G401 (cell line): ENCODE measurements at places on chromosomes 5 and 9.
A peak's percentile ranks its signal among the peaks of the same experiment; 100 is the strongest.

GRCh38 chr9:81560851-81561732 is 128.3 kb downstream of the TLE1 start:
- DNase-seq, result no peak

GRCh38 chr9:100911273-100911672 is 117.3 kb upstream of the PLPPR1 start:
- DNase-seq, result no peak

- DNase-seq, result peak; percentile 87
Observed at GRCh38 chr5:161966564-161966963, 101.0 kb upstream of the GABRG2 start.

GRCh38 chr5:113038714-113039113 is 62.1 kb downstream of the DCP2 start:
- DNase-seq, result no peak

GRCh38 chr9:114823441-114823840 is 17.6 kb upstream of the TNFSF15 start:
- no peak for DNase-seq

GRCh38 chr9:7055171-7055903 is 297.6 kb downstream of the KDM4C start:
- no peak for DNase-seq

DNA sequence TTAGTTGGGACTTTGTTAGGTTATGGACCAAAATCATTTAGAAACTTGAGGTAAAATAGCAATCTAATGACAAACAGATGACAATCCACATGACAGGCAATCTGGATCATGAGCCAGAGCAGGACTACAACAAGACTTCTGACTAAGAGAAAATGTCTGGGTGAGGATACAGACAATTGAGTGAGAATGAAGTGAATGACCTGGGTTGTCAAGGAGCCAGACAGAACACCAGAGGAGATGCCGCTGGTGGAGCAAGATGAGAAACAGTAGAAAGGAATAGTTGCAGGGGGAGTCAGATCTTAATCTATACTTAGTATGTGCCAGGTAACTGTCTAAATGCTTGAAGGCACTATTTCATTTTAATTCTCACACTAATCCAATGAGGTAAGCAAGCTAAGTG is 277.8 kb downstream of the PRELID2 start:
- DNase-seq, result no peak

DNA sequence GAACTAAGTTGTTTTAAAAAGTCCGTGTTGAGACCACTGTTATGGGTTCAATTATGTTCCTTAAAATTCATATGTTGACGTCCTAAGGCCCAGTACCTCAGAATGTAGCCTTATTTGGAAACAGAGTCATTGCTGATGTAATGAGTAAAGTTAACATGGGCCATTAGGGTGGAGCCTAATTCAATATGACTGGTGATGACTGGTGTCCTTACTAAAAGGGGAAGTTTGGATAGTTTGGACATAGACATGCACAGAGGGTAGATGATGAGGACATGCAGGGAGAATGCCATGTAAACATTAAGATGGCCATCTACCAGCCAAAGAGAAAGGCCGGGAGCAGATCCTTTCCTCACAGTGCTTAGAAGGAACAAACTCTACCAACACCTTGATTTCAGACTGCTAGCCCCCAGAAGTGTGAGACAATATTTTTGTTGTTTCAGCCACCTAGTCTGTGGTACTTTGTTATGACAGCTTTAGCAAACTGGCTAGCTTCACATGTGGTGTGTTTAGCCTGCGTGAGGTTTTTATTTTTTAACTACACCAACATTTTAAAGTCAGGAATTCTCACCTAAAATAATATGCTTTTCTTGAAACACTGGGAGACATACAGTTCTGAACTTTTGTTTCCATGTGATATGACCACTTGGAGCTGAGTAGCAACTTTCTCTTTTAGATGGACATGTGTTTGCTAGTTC is 135.3 kb downstream of the YIPF5 start:
- no peak for DNase-seq

DNA sequence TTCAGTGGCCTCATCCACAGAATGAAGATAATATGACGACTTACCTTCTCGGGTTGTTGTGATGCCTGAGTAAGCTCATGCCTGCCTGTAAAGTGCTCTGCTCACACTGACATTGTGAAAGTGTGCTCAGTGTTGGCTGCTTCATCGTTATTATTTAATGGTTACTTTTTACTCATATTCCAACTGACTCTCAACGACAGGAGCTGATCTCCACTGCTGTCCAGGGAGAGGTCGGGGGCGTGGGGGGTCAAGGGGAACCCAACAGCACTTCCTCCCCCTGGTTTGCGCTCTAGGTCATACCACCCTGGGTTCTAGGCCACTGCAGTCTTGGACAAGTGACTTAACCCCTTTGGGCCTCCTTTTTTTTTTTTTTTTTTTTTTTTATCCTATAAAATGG is 52.9 kb upstream of the ANGPTL2 start:
- DNase-seq, result no peak
